NCI-H510A (cell line): ENCODE measurements at places on chromosomes 4 and X.

DNA sequence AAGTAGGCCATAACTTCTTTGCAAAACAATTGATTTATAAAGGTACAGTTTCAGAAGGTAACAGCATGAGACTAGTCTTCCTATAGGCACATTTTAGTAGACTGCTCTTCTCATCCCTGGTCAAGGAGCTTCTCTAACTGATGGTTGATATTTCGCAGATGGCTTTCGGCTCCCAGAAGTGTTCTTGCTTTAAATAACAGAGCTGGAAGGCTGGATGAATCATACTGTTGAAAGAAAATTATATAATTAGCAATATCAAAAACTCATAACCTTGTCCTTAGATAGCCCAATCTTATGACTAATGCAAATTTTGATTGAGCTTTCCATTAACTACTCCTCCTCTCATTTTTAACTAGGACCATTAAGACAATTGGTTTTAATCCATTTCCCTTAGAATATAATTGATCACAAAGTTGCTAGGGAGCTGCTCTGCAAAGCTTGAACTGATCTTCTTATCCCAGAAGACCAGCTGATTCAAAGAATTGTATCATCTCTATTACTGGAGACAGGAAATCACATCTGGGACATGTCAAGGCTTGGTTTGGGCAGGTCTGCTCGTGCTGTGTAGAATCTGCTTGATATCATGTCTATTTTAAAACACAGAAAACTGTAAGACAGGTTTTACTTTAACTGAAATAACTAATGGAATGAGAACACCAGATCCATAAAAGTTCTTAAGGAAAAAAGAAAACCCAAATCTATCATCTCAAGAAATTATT, 38.6 kb downstream of the CENPU start:
- no peak for DNase-seq

- DNase-seq = no peak
Observed at GRCh38 chrX:136623396-136623795, 24.6 kb upstream of the CD40LG start.

- DNase-seq = no peak
Observed at GRCh38 chr4:137359691-137360315, 172.5 kb downstream of the PCDH18 start.

DNA sequence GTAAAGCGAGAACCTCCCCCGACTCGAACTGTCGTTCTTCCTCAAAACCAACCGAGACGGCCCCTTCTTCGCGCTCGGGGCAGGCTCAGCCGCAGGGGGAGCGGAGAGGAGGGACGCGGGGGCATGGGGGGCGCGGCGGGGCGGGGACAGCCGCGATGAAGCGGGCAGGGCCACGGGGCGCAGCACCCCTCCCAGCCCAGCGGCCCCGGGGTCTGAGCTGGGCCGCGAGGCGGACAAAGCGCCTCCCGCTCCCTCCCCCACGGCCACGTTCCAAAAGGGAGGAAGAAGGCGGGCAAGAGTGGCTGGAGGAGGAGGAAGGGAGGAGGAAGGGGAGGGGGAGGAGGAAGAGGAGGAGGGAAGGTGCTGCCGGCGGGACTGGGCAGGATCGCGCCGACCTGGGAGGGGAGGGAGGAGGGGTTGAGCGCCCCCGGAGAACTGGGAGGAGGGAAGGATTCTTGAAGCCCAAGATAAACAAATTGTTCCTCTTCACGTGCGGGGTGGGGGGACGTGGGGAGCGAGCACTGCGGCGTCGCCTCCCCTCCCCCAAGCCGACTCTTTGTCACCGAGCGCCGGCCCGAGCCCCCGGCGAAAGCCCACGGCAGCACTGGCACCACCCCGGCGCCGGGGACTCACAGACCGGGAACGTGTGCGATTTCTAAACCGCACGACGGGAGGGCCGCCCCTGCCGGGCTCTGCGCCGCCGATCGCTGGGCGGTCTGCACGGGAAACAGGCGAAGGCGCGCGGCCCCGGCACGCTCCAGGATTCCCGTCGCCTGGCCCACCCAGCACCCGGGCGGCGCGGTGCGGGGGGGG, 2.9 kb downstream of the MAML3 start:
- DNase-seq = peak; percentile 93

- DNase-seq = no peak
Observed at GRCh38 chr4:48270523-48270897, 872 bp upstream of the TEC start.

DNA sequence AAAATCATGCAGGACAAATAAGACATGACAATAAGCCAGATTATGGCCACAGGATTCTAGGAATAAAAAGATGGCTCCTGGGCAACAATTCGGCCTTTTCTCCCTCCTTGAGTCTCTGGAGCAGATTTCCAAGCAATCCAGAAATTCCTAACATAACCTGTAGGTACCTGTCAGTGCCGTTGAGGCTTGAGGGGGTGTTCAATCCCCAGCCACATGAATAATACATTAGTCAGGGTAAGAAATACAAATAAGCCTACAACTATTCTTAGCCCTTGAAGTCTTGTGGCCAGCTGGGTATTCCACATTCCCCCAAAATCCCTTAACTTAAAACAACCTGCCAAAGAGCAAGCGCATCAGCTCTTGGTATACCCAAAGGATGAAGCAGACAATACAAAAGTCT, 9.7 kb downstream of the CXorf38 start:
- no peak for DNase-seq

- DNase-seq = no peak
Observed at GRCh38 chr4:127668770-127669169, 36.0 kb downstream of the INTU start.

GRCh38 chrX:151151665-151152267, 24.6 kb upstream of the GPR50 start:
- DNase-seq = no peak

DNA sequence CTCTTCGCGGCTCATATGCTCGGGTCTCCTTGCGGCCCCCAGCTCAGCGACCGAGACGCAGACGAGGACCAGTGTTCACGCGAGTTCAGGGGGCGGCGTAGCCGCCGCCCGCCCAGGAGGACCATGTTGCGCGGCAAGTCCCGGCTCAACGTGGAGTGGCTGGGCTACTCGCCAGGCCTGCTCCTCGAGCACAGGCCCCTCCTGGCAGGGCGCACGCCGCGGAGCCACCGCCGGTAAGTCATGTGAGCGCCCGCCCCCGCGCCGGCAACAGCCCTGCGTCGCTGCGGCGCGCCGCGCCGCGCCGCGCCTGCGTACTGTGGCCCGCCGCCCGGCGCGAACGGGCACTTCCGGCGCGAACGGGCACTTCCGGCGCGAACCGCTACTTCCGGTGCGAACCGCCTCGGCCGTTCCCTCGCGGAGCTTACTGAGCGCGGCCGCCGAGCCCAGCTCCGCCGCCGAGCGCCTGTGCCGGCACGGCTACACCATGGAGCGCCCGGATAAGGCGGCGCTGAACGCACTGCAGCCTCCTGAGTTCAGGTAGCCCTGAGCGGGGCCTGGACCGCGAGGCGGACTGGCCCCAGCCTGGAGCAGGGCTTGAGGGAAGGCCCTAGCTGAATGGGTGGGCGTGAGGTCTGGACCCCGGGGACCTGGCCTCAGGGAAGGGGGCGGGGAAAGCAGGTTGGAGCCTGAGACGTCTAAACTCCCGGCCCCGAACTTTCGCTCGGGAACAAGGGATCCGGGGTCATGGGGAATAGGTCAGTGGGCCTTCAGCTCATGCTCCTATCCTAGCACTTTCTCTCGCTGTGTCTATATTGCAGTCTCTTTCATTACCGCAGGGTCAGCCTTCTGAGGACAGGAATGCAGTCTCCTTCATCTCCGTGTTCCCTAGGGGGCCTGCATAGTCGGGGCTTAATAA, at the start of gene VMA21:
Gene VMA21, plus strand, starts transcription at position 382 of the 916 bp plus-strand sequence. Its CDS starts 103 bp downstream, at position 485.
- peak; percentile 58 for DNase-seq

DNA sequence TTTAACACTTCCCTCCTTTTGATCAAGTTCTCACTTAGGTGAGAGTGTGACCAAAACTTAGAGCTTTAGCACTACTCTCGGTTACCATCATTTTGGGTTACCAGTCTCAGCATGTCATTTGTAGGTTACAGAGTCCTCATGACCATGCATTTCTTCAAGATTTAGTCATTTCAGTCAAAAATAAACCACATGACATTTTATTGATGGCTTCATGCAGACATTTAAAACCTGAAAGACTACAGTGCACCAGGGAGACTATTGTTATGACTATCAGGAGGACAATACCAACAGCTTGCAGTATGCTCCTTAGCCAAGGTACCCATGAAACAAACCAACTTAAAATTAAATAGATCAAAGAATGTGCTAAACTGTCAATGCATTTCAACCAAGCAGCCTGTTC, 498.1 kb upstream of the FSTL5 start:
- DNase-seq = no peak

- DNase-seq = no peak
Observed at GRCh38 chr4:152485726-152486276, 50.1 kb downstream of the FBXW7 start.

DNA sequence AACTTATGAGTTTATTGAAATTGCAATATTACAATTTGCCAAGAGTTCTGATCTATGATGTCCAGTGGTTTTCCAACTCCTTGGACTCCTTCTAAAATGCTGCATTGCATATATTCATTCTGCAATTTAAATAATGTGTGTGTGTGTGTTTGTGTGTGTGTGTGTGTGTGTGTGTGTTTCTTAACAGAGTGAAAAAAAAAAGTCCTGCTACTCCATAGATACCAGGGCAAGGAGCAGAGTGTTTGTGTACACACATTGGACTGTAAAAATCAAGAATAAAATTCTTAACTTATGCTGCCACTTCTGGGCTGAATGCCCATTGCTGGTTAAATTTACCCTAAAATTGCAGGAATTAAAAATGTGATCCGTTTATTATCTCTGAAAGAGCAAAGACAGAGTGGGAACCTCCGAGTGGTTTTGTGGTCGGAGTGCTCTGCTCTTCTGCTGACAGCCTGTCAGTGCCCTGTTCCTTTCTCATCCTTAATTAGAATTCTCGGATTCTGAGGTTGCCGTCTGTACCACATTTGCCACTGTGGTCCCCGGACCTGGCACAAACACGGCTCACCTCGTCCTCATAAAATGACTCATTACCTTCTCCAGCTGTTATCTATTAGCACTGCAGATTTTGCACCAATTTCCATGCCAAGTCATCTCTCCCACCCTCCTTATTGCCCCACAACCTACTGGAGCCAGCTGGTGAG, 355.5 kb downstream of the KCNIP4 start:
- no peak for DNase-seq

GRCh38 chr4:98510757-98511517, 147.5 kb downstream of the TSPAN5 start:
- no peak for DNase-seq

DNA sequence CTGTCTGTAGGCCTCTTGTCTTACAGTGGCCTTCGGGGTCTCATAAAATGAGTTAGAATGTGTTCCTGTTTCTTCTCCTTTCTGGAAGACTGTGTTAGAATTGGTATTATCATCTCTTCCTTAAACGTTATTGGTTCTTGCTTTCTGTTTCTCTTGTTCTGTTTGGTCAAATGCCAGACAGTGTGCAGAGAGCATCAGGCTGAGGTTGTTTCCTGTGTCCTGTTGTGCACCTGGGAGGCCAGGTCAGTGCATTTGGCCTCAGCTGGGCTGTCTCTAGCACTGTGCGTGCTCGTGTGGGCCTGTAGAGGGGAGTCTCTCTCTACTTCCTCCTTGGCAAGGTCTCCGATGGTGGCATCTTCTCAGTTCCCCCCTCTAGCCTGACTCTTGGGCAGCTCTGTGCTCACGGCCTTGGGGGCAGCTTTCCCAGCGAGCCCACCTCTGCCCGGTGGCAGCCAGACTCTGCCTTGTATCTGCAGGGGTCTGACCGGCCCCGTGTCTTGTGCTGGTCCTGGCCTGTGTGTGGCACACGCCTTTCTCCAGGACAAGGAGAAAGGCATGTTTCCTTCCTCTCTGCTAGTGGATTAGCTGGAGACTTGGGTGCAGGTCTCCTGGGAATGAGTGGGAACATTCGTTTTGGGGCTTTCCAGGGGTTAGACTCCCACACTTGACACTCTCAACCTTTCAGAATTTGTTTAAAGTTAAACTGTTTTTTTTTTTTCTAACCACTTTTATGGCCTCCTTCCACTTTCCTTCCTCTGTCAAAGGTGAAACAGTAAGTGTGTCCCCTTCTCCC, 62.3 kb downstream of the FAM193A start:
- no peak for DNase-seq

DNA sequence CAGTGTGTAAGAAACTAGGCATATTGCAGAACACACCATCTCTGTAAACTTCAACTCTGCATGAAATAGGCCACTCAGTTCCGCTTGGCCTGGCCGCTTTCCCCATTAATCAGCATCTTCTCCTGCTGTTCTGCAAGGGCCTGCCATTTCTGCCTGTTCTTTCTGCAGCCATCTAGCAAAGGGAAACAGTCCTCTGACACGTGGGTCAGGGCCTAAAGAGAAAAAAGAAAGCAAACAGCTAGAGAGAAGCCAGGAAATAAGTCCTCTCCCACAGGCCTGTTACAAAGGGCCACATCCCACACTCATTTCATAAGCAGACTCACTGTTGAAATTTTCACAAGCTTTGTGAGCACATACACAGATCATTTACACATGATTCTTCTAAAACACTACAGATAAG, 130.1 kb downstream of the PDE5A start:
- peak; percentile 61 for DNase-seq

DNA sequence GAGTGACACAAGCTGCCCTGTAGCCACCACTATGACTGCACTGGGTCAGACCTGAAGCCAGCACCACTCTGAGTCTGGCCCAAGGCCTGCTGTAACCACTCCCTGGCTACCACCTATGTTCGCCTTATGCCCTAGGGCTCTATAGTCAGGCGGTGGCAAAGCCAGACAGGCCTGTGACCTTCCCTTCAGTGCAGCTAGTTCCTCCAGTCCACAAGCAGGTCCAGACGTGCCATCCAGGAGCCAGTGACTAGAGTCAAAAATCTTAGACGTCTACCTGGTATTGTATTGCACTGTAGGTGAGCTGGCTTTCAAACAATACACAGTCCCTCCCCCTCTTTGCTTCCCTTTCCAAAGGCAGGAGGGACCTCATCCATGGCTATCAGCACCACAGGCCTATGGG, 54.0 kb upstream of the RNF128 start:
- no peak for DNase-seq

- DNase-seq = no peak
Observed at GRCh38 chr4:62003695-62004094, 803.6 kb downstream of the ADGRL3 start.
